ENCODE measurements at places on chromosomes 16 and 17. TPM values are rescaled to one million over a fixed set of nuclear protein-coding genes. Genes with fewer than 3 reads are reported as not detected.

DNA sequence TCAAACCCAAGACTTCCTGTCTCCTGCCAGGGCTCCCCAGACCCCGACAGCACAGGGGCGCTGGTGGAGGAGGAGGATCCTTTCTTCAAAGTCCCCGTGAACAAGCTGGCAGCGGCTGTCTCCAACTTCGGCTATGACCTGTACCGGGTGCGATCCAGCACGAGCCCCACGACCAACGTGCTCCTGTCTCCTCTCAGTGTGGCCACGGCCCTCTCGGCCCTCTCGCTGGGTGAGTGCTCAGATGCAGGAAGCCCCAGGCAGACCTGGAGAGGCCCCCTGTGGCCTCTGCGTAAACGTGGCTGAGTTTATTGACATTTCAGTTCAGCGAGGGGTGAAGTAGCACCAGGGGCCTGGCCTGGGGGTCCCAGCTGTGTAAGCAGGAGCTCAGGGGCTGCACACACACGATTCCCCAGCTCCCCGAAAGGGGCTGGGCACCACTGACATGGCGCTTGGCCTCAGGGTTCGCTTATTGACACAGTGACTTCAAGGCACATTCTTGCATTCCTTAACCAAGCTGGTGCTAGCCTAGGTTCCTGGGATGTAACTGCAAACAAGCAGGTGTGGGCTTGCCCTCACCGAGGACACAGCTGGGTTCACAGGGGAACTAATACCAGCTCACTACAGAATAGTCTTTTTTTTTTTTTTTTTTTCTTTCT, 8.1 kb downstream of the SERPINF1 start:
- H3K27ac ChIP-seq = peak overlapping the region; percentile 19
- H3K36me3 ChIP-seq = peaks cover 1% of the 10 kb centered on the region
- DNase-seq = peak; percentile 27

The HS3ST6 gene
- not detected for total RNA-seq

DNA sequence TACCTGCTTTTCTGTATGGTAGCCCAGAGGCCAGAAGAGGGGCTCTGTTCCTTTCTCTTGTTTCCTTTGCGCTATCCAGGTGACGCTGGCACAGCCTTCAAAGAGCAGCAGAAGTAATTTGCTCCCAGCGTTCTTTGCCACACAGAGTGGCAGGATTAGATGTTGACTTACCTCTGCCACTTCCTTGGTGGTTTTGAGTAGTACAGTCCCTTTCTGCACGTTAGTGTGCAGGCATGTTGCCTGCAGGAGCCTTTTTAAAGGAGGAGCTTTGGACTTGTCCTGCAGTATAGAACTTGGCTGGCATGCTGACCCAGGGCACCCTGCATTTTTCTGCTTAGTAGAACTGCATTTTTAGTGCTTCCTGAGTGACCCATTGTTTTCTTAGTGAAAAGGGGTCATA, at the start of gene ABCC11:
Gene ABCC11, minus strand, starts transcription at position 229 of the 400 bp plus-strand sequence. CDS start 15,618 bp downstream, outside the sequence.
- H3K4me3 ChIP-seq = peak within 1 kb of the TSS; percentile 91
- peaks cover 52% of the 10 kb centered on the region for H3K4me1 ChIP-seq
- peak within 1 kb of the TSS; percentile 30 for H3K27ac ChIP-seq
- peaks cover 5% of the 10 kb centered on the region for H3K36me3 ChIP-seq

- no peak for DNase-seq
- H3K36me3 ChIP-seq = no peaks in the 10 kb centered on the region
- no peak overlapping the region for H3K4me3 ChIP-seq
- H3K4me1 ChIP-seq = peaks cover 2% of the 10 kb centered on the region
Observed at GRCh38 chr16:67674851-67675578, 8.4 kb downstream of the C16orf86 start.

DNA sequence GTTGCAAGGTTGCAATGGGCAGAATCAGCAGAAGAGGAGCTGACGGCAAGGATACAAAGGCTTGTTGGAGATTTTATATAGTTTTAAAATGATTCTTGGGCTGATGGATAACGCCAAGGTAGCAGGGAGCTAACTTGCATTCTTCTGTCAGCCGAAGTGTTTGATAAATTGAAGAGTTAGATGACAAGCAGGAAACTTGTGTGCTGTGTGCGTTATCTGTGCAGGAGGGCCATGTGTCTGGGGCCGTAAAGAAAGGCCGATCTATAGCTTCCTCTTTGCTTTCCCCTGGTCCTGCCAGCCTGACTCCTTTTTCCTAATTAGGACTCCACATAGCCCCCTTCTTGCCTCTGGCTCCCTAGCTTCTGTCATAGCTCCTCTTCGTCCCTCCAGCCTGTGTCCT, 6.7 kb upstream of the WWOX start:
- no peaks in the 10 kb centered on the region for H3K4me1 ChIP-seq
- H3K4me3 ChIP-seq = no peak overlapping the region
- DNase-seq = no peak
- peaks cover 8% of the 10 kb centered on the region for H3K27me3 ChIP-seq

The SMIM22 gene
- not detected for total RNA-seq

DNA sequence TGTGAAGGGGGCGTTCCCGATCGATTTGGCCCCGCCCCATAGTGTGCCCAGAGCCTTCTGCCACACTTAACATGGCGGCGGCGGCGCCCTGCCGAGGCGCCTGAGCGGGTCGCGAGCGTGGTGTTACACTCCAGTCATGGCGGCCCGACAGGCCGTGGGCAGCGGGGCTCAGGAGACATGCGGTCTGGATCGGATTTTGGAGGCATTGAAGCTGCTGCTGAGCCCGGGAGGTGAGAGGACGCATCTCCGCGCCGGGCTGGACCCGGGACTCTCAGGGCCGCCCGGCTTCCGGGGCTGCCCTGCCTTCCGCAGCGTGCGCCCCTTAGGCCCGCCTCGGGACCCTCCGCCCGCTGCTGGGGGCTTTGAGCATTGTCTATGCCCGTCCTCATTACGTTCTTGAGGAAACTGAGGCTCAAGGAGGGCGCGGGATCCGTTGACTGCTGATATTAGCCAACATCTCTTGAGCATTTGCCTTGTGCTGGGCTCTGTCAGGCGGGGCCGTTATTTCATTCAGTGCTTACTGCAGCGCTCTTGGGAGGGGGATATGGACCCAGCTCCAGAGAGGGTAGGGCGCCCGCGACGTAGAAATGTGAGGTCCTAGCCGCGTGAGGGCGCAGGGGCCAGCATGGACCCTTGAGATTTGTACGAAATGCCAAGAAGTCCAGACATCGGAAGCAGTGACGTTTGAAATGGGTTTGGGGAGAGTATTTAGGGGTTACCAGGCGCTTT, at the start of gene TANGO6:
Gene TANGO6, plus strand, starts transcription at position 50 of the 729 bp plus-strand sequence. Its CDS starts 87 bp downstream, at position 137.
- no peaks in the 10 kb centered on the region for H3K27me3 ChIP-seq
- peaks cover 4% of the 10 kb centered on the region for H3K36me3 ChIP-seq
- H3K27ac ChIP-seq = peak within 1 kb of the TSS; percentile 91
- DNase-seq = peak; percentile 95

DNA sequence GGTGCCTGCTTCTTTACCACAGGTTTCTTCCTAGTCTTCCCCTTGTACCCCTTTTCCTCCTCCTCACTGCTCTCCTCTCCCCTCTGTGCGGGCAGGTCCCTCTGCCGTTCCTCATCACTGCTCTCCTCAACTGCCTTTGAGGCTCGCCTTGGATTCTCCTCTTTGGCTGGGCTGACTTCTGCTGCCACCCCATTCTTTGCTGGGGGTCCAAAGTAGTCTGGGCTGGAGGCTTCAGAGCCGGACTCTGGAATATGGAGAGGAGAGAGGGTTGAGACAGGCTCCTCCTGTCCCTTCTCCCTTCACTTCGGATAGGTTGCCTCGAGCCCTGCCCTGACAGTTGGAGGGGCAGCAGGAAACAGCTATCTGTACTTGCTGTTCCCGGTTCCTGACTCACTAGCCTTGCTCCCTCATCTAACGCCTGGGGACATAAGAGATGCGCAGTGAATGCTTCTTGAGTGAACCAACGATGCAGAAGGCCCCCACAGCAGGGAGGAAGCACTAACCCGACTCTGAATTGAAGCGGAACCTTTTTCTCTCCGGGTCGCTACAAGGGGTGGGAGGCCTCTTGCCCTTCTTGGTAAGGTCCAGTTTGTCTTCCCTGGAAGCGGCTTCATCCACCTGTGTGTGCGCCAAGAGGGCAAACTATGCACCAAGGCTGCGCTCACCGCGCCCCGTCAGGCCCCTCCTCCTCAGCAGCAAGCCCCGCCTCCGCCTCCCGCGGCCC, 655 bp downstream of the HIRIP3 start:
- H3K4me3 ChIP-seq = peak overlapping the region; percentile 96
- H3K36me3 ChIP-seq = peaks cover 45% of the 10 kb centered on the region
- DNase-seq = peak; percentile 86

DNA sequence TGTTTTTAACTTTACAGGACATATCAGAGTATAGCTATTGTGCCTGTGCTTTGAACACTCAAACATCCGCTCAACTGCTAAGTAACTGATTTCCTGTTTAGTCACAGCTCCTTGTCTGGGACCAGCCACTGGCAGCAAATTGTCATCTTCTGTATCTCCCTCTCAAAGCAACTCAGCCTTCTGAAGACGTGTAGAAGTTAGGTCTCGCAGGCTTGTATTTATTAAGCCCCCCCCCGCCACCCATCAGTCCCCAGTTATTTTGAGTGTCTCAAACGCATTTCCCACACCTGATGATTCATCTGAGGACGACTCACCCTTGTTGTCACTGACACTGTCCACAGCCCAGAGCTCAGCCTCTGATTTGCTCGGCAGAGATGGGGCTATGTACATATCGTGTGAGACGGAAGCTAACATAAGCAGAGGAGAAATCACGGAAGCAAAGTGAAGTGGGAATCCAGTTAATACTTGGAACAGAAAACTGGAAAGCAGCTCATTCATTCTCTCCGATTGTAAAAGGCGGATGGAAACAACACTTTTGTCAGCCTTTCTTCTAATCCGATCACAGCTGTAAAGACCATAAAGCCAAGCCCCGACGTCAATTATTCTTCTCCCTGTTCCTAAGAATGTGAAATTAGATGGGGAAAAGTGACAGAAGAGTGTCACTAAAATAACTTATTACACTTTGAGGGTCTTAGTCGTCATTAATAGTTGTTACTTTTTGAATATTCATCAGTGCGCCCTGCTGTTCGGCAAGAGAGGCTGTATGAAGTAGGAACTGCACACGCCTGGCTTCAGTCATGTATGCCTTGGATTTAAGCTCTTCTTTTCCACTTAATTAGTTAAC, 64.2 kb downstream of the PITPNC1 start:
- peak overlapping the region; percentile 76 for H3K4me3 ChIP-seq
- peaks cover 80% of the 10 kb centered on the region for H3K4me1 ChIP-seq
- peak overlapping the region; percentile 98 for H3K27ac ChIP-seq
- DNase-seq = peak; percentile 85
- H3K27me3 ChIP-seq = no peaks in the 10 kb centered on the region

DNA sequence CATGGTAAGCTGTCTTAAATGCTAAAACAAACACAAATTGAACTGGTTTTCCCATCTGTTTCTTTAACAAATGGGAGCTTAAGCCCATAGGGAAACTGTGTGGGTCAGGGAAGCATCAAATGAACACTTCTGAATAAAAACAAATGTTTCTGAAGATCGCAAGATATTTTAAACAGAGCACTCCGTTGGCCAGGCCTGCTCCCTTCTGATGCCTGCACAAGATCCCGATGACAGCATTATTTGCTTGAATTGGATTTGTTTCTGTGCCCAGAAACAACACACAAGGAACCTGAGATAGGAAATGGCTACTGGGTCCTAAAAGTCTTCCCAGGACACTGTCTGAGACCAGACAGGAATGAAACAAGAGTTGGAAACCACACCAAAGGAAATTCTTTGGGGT, 425.8 kb upstream of the ZFHX3 start:
- no peak overlapping the region for H3K27ac ChIP-seq
- no peak for DNase-seq
- H3K4me1 ChIP-seq = no peaks in the 10 kb centered on the region
- H3K4me3 ChIP-seq = no peak overlapping the region

- no peak overlapping the region for H3K4me3 ChIP-seq
- no peak for DNase-seq
- no peaks in the 10 kb centered on the region for H3K27me3 ChIP-seq
- peaks cover 24% of the 10 kb centered on the region for H3K4me1 ChIP-seq
Observed at GRCh38 chr16:11634312-11634711, 33.9 kb upstream of the SNN start.

- peaks cover 30% of the 10 kb centered on the region for H3K27me3 ChIP-seq
- H3K36me3 ChIP-seq = peaks cover 2% of the 10 kb centered on the region
- peaks cover 13% of the 10 kb centered on the region for H3K4me1 ChIP-seq
- H3K27ac ChIP-seq = no peak within 1 kb of the TSS
- DNase-seq = peak; percentile 20
Observed at GRCh38 chr16:89200124-89200849, at the start of gene SLC22A31. TSS of gene SLC22A31 (minus strand) at chr16:89200537. CDS start at chr16:89200501, 36 bp downstream.

The NPIPB8 gene
- not detected for total RNA-seq

DNA sequence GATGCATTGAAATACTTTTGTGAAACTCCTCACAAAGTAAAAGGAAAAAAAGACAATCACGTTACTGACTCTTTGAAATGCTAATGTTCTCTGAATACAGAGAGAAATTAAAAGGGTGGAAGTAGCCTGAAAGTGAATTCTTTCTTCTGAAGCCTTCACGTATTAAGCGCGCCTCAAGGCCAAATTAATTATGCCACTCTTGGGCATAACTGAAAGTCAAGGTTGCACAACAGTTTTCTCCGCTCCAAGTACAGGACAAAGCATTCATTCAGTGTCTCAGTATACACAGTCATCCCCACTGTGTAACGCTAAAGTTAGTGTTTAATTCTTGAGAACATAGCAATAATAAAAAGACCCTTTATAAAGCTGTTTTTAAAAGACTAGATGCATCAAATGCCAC, 21.5 kb downstream of the PARN start:
- no peaks in the 10 kb centered on the region for H3K27me3 ChIP-seq
- DNase-seq = no peak
- H3K4me3 ChIP-seq = no peak overlapping the region
- peaks cover 37% of the 10 kb centered on the region for H3K36me3 ChIP-seq
- no peaks in the 10 kb centered on the region for H3K4me1 ChIP-seq

The NTN1 gene
- 0.71 TPM for total RNA-seq

DNA sequence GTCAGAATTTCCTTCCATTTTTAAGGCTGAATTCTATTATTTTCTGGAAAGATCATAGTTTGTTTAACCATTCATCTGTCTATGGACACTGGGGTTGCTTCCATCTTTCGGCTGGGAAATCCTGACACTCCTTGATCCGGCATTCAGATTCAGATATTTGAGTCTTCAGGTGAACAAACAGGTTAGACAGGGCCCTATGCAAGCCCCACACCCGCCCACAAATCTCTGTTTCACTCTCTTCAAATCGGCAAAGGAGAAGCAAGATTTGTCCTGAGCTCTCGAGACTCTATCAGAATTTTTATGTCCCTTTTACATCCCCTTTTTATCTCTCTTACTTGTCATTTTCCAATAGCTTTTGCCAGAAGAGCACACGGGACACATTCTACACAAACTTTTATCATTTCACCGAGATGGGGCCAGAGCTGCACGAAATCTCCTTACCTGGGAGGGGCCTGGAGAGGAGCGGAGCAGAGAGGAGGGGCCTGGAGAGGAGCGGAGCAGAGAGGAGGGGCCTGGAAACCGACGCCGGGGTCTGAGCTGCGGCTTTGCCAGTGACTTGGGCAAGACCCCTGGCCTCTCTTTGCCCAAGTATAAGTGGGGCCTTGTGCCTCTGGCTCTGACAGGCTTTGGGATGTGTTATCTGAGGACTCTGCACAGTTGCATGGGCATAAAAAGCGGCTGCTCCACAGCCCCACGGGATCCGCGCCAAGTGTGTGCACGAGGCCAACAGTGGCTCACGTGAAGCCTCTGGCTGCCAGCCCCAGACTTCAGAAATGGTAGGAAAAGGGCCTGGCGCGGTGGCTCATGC, 54.3 kb upstream of the RBFOX3 start:
- H3K27ac ChIP-seq = no peak overlapping the region
- DNase-seq = no peak
- peaks cover 35% of the 10 kb centered on the region for H3K27me3 ChIP-seq
- H3K4me3 ChIP-seq = no peak overlapping the region

GRCh38 chr17:61617330-61617729, 26.3 kb upstream of the NACA2 start:
- H3K4me3 ChIP-seq = no peak overlapping the region
- peaks cover 3% of the 10 kb centered on the region for H3K4me1 ChIP-seq
- no peak for DNase-seq
- H3K36me3 ChIP-seq = no peaks in the 10 kb centered on the region
- no peak overlapping the region for H3K27ac ChIP-seq

All from activated CD4-positive, alpha-beta T cell treated with anti-CD3 and anti-CD28 coated beads for 36 hours (primary cell).